ENCODE measurements at places on chromosomes 2 and 18. TPM values are rescaled to one million over a fixed set of nuclear protein-coding genes. Genes with fewer than 3 reads are reported as not detected.

The MROH2A gene
- not detected for total RNA-seq

DNA sequence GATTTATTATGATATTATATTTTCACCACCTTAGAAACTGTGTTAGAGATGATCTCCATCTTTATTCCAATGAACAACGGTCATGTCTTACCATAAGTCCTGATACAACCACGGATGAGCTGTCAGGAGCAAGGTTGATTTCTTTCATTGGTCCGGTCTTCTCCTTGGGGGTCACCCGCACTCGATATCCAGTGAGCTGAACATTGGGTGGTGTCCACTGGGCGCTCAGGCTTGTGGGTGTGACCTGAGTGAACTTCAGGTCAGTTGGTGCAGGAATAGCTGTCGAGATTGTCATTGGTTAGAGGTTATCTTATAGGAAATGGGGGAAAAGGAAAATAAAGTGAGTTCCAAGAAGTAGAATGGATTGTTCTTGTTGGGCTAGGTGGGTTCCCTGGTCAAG is 56.8 kb downstream of the FN1 start:
- DNase-seq: no peak

GRCh38 chr2:11891671-11892440 is 145.4 kb downstream of the LPIN1 start:
- DNase-seq: no peak

GRCh38 chr2:152407204-152407721 is 72.3 kb downstream of the FMNL2 start:
- DNase-seq: no peak

DNA sequence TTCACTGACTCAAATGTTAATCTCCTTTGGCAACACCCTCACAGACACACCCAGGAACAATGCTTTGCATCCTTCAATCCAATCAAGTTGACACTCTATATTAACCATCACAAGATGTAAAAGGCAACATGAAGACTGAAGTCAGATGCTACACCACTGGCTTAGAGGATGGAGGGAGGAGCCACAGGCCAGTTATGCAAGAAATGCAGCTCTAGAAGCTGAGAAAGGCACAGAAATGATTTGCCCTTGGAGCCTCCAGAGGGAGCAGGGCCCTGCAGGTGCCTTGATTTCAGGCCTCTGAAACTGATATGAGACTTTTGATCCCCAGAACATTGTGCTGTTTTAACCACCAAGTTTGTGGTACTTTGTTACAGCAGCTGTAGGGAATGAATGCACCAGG is 276.3 kb downstream of the KCNS3 start:
- no peak for DNase-seq

DNA sequence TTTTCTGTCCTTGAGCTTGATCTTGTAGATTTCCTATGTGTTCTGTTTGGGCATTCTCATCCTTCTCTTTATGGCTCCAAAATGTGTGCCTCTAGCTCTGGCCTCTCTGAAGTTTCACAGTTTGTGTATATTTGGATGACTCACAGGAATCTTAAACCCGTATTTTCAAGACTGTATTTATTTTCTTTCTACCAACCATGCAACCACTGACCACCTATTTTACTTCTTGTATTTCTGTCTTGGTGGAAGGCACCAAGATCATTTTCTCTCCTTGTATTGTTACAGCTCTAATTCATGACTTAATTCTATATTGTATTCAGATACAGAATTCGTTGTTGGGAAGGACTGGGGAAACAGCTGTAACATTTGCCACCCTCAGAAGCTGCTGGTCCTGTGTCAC is 39.5 kb downstream of the ACSL3 start:
- no peak for DNase-seq

DNA sequence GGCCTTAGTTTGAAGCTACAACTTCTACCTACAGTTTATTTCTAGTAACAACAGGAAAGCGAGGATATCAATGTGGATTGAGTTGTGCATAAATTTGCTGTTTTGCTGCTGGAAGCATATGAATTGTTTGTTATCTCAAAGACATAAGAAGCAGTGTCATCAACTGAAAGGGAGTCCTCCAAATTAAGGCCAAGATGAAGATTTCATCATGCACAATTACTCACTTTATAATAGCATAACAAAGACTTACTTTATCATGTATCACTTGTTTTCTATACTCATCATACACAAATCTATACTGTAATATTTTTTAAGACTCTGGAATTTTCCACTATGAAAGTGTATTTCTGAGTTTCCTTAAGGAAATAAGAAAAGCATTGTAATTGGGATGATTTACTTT is 136.1 kb upstream of the FANCL start:
- DNase-seq: no peak

DNA sequence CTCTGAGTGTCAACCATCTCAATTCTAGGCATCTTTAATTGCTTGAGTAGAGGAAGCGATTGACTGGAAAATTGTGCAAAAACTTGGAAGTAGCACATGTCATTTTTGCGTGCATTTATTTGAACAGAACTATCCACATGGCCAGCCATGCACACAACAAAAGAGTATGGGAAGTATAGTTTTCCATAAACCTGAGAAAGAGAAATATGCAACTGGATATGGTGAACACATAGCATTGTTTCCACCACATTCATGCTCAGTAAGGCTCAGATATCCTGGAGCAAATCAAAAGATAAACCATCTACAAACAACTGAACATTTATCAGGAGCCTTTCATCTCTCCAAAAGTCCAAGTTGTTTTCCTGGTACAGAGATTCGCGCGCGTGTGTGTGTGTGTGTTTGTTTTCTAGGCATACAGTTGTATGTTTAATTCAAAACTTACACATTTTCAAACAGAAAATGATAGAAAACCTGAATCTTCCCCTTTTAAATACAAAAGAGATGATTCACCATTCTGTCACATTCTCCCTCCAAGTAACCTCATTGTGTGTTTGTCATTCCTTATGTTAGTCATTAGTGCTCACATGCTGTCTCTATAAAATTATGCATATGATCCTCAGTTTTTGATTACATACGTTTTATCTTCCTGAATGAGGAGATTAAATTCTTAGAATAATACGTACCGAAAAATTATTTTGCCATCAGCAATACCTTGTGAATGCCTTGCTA is 780.4 kb upstream of the NRXN1 start:
- no peak for DNase-seq

- no peak for DNase-seq
Measured at GRCh38 chr2:45612731-45613130, 1.7 kb upstream of the SRBD1 start.

The REG3A gene
- total RNA-seq: not detected

The FBXO48 gene
- total RNA-seq: 1.5 TPM

- DNase-seq: no peak
Measured at GRCh38 chr2:102591491-102592045, 27.8 kb upstream of the SLC9A2 start.

DNA sequence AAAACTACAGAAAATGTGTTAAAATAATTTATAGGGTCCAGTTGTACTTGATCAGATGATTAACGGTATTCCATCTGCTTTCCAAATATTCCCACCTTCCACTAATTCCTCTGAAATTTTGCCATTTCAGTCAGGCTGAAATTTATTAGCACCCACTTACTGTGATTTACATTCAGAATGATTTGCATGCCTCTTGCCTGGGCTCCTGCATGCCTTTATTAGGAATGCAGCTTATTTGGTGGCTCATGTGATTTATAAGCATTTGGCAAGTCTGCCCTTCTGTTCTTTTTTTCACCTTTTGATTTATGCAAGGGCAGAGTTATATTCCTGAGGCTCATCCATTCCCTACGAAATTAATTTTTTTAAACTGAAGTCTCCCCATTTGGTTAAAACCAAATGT is 1594.5 kb upstream of the PIK3C3 start:
- no peak for DNase-seq

The IL36B gene
- total RNA-seq: not detected

The TMEM37 gene
- total RNA-seq: not detected

The CD207 gene
- not detected for total RNA-seq

The LRRTM4 gene
- not detected for total RNA-seq

The WNT10A gene
- total RNA-seq: 7.1 TPM

The NGEF gene
- not detected for total RNA-seq

DNA sequence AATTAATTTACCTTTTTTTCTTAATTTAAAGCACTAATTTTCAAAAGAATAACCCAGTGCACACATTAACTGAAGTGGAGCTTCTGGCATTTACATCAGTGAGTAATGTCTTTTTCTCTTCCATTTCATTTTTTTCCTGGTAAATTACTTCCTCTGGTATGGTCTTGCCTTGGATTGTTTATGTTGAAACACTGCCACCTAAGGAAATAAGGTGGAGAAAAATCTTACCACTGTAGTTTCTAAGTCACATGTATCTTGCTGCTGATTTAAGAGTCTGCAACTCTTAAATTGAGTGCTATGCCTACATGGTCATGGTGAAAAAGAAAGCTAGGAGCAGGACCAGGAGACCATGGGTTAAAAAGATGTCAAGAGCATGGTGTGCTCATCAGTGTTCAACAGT is 51.0 kb downstream of the TTC27 start:
- no peak for DNase-seq

All from activated naive CD8-positive, alpha-beta T cell treated with anti-CD3 and anti-CD28 coated beads for 36 hours (primary cell).